Dorsolateral prefrontal cortex (tissue), 122 donors: ENCODE measurements at places on chromosomes 6 and 20.

- no peak for DNase-seq
Observed at GRCh38 chr20:40524071-40524470, 165.0 kb downstream of the MAFB start.

DNA sequence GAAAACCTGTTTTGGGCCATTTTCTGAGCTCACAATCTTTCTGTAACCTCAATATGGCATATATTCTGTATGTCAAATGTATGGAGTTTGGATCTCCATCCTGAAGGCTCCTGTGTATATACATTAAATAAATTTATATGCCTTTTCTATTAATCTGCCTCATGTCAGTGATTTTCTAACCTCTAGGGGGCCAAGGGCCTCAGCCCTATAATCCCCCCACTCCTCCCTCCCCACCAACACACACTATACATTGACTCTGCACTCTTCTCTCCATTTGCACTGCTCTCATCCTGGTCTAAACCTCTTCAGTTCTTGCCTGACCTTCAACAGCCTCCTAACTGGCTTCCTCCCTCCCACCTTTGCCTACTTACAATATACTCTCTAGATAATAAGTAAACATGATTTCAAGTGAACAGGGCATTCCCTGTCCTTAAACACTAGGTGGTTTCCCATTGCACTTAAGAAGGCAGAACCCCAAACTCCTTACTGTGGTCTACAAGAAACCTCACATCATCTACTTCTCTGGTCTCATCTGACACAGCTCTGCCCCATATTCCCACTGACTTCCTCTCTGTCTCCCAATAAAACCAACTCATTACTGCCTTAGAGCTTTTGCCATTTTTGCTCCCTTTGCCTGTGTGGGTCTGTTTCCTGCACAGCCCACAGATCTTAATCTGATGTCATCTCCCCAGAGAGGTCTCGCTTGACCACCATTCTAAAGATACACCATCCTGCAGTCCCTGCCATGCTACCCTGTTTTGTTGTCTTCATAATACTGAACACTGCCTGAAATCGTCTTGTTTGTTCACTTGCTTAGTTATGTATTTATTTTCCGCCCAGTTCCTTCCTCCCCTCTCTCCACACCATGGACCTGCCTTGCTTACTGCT is 213.7 kb downstream of the SYNE1 start:
- no peak for DNase-seq

DNA sequence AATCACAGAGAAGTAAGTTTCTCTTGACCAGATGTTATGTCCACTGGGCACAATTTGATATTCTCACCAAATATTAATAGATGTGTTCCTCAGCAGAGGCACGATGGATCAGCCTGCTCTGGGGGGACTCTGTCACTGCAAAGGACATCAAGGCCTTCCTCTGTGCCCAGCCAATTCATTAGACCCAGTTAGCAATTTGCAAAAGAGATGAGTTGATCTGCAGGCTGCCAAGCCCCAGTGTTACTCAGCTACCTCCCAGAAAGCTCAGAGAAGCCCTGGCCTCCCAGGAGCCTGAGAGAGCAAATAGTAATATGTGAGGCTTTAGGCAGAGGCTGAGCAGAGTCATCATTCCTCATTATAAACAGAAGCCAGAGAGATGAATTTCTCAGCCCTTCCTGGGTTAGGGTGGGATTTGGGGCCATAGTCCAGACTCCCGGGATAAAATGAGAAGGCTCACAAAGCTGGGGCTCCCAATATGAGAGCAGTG is 54.2 kb downstream of the ZNF831 start:
- no peak for DNase-seq

GRCh38 chr20:17843246-17844132 is 125.1 kb downstream of the SNX5 start:
- DNase-seq, result no peak

DNA sequence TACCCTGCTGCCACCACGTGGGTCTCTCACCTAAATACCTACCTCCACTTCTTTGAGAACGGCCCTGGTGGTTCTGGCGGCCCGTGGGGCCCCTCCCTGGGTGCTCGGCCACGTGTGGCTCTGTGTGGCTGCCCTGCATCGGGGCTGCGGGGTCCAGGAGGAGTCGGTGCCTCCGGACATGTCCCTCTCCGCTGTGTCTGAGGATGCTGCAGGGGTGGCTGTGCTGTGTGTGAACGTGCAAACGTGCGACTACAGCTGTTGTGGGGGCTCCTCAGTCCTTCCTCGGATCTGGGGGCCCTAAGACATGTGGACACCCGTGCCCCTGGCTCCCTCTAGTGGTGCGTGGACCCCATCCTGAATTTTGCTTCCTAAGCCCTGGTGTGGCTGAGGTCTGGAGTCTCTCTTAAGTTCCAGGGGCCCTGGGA is 691.8 kb downstream of the QKI start:
- peak; percentile 69 for DNase-seq

- no peak for DNase-seq
Observed at GRCh38 chr20:19823216-19823615, 65.2 kb downstream of the RIN2 start.

GRCh38 chr6:38784506-38785235 is 69.6 kb downstream of the DNAH8 start:
- no peak for DNase-seq

DNA sequence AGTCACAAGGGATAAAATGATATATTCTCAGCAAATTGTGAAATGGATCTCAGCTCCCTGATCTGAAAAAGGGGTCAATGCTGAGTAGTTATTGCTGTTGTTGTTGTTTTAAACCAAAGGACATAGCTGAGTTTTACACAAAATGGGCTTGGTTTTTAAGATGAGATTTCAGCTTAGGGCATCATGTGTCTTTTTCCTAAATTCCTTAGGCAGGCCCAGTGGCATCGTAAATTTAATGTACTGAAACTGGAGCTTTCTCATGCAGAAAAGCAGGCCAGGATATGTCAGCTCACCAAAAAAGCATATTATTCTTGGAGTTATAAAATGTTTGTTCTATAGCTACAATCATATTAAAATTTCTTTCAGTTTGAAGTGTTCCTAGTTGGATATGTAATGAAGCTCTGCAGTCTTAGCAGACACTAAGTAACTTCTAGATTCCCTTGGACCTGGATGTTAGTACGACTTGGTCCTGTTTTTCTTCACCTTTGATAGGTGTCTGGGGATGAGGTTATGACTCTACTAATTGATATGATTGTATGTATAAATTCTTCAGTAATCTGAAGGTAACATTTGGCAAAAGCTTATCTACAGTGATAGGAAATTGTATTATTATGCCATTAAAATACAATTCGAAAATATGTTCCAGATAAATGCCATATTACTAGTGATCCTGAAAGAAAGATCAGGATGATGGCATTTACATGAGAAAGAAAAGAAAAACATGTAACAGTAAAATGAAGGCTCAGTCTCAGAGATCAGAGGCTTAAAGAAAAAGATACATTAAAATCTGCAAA is 663.3 kb downstream of the RFPL4B start:
- no peak for DNase-seq

- no peak for DNase-seq
Observed at GRCh38 chr20:43658069-43658722, 8.7 kb upstream of the MYBL2 start.

- DNase-seq, result no peak
Observed at GRCh38 chr20:47243532-47244305, 112.8 kb downstream of the ZMYND8 start.

- DNase-seq, result no peak
Observed at GRCh38 chr6:2978923-2979322, 7.6 kb upstream of the SERPINB6 start.

- no peak for DNase-seq
Observed at GRCh38 chr6:99121748-99122147, 174.0 kb upstream of the FBXL4 start.

DNA sequence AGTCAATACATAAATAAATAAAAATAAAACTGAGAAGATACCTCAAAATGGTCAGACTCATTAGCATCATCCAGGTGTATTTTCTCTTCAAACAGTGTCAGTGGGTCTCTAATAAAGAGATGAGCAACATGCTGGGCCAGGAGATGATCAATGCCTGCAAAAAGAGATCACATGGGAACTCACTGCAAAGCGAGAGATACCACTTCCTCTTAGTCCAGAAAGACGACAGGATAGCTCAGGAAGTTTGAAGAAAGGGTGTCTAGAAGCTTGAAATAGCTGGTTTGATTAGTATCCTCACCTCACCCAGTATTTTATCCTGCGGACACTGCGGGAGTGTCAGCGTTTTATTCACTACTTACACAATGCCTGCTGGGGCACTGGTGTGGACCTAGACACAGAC is 38.0 kb downstream of the GCLC start:
- DNase-seq, result no peak

- DNase-seq, result no peak
Observed at GRCh38 chr6:93293460-93293859, 125.9 kb downstream of the EPHA7 start.

GRCh38 chr20:13008761-13009681 is at the start of gene SPTLC3:
Gene SPTLC3, plus strand, starts transcription at chr20:13008972. Its CDS starts 296 bp downstream, at chr20:13009268.
- DNase-seq, result no peak

DNA sequence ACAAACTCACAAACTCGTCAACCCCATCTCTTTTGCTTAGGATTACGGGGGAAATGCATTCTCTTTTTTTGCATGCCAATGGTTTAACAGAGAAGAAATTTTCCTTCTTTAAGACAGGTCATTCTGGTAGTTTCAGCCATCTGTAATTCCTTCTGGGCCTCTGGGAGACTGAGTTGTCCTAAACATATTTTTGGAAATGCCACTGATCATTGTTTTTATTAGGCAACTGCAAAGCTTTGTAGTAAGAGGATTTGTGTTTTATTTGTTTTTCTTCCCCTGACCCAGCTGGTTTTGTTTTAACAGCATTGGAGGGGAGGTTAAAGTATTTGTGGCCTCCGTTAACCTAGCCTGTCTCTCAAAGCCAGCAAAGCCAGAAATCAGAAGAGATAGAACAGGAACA is 73.1 kb upstream of the ISM1 start:
- no peak for DNase-seq

GRCh38 chr6:150142670-150143515 is at the start of gene PPP1R14C:
Gene PPP1R14C, plus strand, starts transcription at chr6:150143044. Its CDS starts 149 bp downstream, at chr6:150143193.
- DNase-seq, result peak; percentile 75

DNA sequence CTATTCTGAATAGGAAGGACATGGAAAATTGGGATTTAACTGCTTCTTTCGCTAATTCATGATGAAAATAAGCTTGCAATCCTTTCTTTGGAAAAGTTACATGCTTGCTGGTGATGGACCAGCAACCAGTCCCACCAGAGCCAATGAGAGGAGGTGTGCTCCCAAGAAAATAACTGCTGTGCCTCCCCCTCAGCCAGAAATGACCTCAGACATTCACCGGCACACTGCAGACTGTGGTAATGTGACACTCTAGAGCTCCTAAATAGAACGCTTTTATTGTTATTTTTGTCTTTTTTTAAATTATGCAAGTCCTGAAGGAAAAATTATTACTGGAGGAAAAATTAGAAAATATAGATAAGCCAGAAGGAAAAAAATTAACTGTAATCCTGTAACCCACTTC is 2.6 kb downstream of the PYGB start:
- peak; percentile 21 for DNase-seq

DNA sequence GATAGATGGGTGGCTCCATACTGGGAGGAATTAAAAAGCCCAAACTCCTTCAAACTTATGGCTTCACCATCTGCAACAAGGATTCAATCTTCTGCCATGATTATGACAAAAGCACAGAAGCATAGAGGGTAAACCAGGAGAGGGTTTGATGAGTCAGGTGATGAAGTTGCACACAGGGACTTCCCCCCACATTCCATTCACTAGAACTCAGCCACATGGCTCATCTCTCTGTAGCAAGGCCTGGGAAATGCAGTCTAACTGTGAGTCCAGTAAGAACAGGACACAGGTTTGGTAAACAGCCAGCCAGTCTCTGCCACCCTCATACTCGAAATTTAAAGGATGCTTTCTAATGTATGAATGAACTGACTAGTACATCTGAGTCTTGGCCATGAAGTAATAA is 142.9 kb downstream of the HIVEP2 start:
- DNase-seq, result no peak

DNA sequence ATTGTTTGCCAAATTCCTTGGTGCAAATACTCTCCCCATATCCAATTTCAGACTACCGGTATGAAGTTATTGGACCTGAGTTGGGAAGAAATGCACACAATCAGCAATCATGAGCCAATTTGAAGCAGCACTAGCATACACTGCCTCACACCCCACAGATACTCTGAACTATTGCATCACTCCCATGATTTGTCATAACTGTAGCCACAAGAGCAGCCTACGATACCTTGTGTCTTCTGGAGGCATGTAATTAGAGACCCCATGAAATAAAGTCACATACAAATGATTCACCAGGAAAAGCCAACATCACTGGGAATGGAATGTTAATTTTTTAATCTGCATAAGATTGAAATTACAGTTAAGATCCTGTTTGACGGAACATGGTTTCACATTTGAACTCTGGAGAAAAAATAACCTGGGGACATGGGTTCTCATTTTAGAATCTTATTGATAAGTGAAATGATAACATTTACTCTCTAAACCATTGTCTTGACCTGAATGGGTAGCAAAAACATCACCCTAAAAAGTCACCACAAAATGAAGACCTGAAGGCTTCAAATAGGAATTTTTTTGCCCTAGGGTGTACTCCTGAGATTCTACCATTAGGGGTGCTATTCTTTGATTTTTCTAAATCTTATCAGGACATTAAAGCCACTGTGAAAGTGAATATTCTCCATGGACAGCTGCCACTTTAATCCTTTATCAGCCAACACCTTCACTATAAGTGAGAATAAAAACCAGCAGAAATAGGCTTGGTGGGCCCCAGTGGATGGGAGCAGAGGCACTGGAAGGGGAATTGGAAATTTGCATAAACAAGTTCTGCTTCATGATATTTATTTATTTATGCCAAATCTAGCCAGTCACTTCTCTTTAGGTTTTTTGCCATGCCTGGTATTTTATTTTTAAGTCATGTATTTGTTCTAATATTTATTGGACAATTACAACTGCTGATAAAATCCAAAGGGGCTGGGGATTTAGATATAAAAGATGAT is 34.5 kb upstream of the HBS1L start:
- no peak for DNase-seq

DNA sequence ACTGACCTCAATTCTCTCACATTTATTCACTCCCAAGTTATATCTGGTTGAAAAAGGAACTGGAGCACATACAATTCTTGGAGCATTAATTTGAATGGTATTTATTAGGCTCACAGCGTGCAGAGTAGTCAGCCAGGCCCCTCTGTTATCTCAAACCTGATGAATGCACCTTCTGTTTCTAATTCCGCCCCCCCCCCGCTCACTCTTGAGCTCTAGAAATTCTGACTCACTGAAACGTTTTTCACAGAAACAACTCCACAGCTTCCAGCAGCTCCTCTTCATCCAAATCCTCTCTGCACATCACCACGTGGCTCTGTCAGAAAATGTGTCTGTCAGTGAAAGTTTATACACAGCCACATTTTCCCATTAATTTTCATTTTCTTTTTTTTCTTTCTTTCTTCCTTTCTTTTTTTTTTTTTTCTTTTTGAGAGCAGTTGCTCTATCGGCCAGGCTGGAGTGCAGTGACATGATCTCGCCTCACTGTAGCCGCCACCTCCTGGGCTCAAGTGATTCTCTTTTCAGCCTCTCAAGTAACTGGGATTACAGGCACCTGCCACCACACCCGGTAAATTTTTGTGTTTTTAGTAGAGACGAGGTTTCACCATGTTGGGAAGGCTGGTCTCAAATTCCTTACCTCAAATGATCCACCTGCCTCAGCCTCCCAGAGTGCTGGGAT is 109.4 kb downstream of the TBXT start:
- peak; percentile 71 for DNase-seq
